ENCODE measurements at places on chromosomes 7 and 10. TPM values are rescaled to one million over a fixed set of nuclear protein-coding genes. Genes with fewer than 3 reads are reported as not detected.
A peak's percentile ranks its signal among the peaks of the same experiment; 100 is the strongest.

DNA sequence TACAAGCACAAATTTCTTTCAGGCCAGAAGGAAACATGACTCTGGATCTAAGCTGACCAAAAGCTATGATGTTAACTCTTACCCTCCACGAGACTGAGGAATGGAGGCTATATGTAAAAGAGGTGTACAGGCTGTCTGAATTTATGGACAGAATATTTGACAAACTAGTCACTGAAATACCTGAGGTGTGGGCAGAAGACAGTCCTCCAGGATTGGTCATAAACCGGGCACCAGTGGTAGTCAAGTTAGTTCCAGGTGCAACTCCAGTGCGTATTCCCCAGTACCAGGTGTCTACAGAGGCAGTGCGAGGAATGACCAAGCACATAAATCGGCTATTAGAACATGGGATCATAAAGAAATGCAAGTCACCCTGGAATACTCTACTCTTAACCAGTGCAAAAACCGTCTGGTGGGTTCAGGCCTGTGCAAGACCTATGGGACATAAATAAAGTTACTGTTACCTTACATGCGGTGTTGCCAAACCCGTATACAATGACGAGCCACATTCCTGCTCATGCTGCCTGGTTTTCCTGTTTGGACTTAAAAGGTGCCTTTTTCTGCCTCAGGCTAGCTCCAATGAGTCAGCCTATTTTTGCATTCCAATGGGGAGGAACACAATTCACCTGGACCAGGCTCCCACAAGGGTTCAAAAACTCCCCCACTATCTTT is 6.7 kb upstream of the CYREN start:
- no peak overlapping the region for H3K4me3 ChIP-seq
- H3K36me3 ChIP-seq: no peaks in the 10 kb centered on the region
- DNase-seq: no peak
- no peaks in the 10 kb centered on the region for H3K4me1 ChIP-seq
- H3K27me3 ChIP-seq: no peaks in the 10 kb centered on the region

GRCh38 chr10:59173414-59173813 is 3.0 kb upstream of the PHYHIPL start:
- no peaks in the 10 kb centered on the region for H3K4me1 ChIP-seq
- H3K27ac ChIP-seq: no peak overlapping the region
- H3K27me3 ChIP-seq: peaks cover 3% of the 10 kb centered on the region
- no peaks in the 10 kb centered on the region for H3K36me3 ChIP-seq

GRCh38 chr7:86926732-86927131 is 132.7 kb downstream of the ELAPOR2 start:
- DNase-seq: peak; percentile 22
- no peaks in the 10 kb centered on the region for H3K36me3 ChIP-seq
- no peaks in the 10 kb centered on the region for H3K4me1 ChIP-seq
- no peak overlapping the region for H3K27ac ChIP-seq
- no peaks in the 10 kb centered on the region for H3K27me3 ChIP-seq

DNA sequence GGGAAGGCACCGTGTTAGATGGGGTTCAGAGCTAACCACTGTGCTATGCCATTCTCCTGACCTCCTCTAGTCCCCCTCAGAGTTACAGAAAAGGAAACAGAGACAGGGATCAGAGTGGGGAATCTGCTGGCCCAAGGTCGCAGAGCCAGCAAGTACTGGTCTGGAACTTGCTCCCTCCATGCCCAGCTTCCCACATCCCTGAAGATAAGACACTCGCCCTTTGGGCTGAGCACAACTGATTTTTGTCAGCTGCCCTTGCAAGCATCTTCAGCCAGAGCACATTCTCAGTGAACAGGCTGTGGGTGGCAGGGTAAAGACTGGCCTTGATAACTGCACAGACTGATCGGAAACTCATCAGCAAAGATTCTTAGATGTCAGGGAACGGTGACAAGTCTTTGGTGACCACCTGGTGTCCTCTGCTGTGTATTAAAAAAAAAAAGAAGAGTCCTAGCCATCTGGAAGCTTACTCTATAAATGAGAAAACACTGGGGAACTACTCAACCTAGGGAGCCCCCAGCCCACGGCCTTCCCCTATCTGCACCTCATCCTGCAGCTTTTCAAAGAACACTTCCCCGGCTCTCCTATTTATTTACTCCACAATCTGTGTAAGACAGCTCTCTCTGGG is 1.3 kb upstream of the SORBS1 start:
- no peak overlapping the region for H3K4me3 ChIP-seq
- no peaks in the 10 kb centered on the region for H3K27me3 ChIP-seq
- H3K36me3 ChIP-seq: no peaks in the 10 kb centered on the region
- H3K4me1 ChIP-seq: no peaks in the 10 kb centered on the region
- H3K27ac ChIP-seq: peak overlapping the region; percentile 99

DNA sequence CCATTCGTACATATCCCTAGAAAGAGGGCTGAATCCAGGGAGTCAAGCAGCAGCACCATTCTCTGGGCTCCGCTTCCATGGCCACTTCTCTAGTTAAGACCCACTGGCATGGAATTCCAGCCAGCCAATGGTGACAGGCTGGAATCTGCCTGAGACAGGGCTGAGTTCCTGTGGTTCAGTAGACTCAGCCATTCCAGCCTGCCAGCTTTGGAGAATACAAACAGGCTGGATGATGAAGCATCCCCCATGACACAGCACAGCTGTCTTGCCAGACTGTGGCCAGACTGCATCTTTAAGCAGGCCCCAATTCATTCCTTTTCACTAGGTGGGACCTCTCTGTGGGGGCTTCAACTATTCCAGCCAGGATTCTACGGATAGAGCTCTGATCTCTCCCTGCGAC is 329.6 kb downstream of the XPNPEP1 start:
- H3K4me1 ChIP-seq: no peaks in the 10 kb centered on the region
- DNase-seq: no peak
- no peak overlapping the region for H3K27ac ChIP-seq
- H3K4me3 ChIP-seq: no peak overlapping the region

- H3K36me3 ChIP-seq: no peaks in the 10 kb centered on the region
- H3K4me3 ChIP-seq: no peak overlapping the region
- no peak for DNase-seq
- H3K27ac ChIP-seq: peak overlapping the region; percentile 26
- H3K4me1 ChIP-seq: peaks cover 3% of the 10 kb centered on the region
Observed at GRCh38 chr7:159093351-159093971, 51.2 kb downstream of the VIPR2 start.

- no peak overlapping the region for H3K4me3 ChIP-seq
- H3K27ac ChIP-seq: no peak overlapping the region
- no peak for DNase-seq
- H3K4me1 ChIP-seq: peaks cover 9% of the 10 kb centered on the region
Observed at GRCh38 chr10:125102246-125102645, 58.1 kb downstream of the CTBP2 start.

DNA sequence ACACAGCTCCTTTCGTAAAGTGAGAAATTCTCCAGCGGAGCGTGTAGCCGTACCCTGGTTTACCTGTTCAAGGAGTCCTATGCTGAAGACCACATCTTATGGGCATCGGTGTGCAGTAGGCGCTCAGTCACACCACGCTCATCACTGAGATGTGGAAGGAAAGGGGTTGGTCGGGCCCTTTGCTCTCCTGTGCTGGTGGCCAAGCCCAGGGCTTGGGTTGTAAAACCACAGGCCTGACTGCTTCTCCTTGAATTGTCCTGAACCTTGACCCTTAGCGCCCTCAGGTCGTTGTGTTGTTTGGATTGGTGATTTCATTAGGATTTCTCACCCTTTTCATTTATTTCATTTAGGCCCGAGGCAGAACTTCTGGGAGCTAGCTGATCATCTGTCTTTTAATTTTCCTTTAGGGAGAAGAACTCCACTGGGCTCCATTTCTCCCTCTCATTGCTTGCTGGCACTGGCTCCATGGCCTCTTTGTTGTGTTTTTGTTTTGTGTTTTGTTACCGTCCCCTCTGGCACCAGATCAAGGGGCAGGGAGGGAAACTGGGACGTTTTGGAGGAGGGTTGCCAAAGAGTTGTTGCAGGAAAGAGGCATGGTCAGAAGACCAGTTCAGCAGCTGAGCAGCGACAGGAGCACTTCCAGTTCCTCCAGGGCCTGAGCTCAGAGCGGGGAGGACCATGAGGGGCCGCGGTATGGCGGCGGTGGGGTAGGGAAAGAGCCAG is 511.4 kb upstream of the GALNT17 start:
- no peak for DNase-seq
- H3K27ac ChIP-seq: no peak overlapping the region
- no peak overlapping the region for H3K4me3 ChIP-seq
- H3K36me3 ChIP-seq: no peaks in the 10 kb centered on the region
- no peaks in the 10 kb centered on the region for H3K27me3 ChIP-seq

DNA sequence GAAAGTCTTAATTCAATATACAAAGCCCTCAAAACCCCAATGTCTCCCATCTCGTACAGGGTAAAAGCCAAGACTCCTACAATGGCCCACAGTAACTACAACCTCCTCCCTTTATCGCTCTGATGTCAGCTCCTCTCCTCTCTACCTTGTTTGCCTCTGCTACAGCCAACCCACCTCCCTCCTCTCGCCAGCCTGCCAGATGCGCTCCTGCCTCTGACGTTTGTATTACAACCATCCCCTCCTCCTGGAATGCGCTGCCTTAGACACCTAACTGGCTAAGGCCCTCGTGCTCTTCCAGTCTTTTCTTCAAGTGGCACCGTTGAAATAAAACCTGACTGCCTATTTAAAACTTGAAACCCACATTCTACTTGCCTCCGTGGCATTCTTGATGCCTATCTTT is 115.3 kb upstream of the MYO3A start:
- no peaks in the 10 kb centered on the region for H3K4me1 ChIP-seq
- H3K4me3 ChIP-seq: no peak overlapping the region
- H3K36me3 ChIP-seq: no peaks in the 10 kb centered on the region

ZNF777 gene
- total RNA-seq: 6.1 TPM

GRCh38 chr10:71237843-71238623 is 25.7 kb downstream of the UNC5B start:
- no peaks in the 10 kb centered on the region for H3K27me3 ChIP-seq
- no peak for DNase-seq
- peaks cover 16% of the 10 kb centered on the region for H3K4me1 ChIP-seq
- H3K4me3 ChIP-seq: no peak overlapping the region

DNA sequence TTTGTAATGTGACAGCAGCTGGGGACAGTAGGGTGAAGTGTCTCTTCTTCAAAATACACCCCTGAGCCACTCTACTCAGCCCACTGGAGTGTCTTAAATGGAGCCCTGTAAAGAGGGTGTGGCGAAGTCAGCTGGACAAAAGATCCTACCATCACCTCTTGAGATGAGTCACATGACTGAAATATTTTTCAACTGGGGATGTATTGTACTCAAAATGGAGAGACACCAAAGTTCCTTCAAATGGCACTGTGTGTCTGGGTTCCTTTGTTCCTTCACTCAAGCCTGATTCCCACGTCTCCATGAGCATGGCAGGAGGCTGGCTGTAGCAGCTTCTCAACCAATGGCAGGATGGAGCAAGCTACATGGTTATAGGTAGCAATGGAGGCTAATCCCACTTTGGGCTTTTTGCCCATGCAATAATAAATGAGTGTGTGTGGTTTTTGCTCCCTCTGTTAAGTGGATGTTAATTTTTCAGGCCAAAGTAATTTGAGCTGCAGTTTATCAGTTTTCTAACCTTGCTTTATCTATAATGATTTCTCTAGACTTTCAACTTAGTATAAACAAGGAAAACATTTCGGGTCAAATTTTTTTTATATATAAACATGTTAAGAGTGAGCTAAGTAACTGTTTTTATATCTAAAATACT is 68.2 kb downstream of the CLEC2L start:
- H3K4me1 ChIP-seq: no peaks in the 10 kb centered on the region
- no peaks in the 10 kb centered on the region for H3K36me3 ChIP-seq
- no peak overlapping the region for H3K27ac ChIP-seq
- DNase-seq: no peak
- no peaks in the 10 kb centered on the region for H3K27me3 ChIP-seq

- H3K27ac ChIP-seq: no peak overlapping the region
- no peak overlapping the region for H3K4me3 ChIP-seq
- no peaks in the 10 kb centered on the region for H3K27me3 ChIP-seq
Observed at GRCh38 chr7:148114804-148115203, 475.8 kb upstream of the C7orf33 start.

GRCh38 chr10:110872145-110872983 is 636 bp downstream of the PDCD4 start:
- H3K27me3 ChIP-seq: no peaks in the 10 kb centered on the region
- no peaks in the 10 kb centered on the region for H3K4me1 ChIP-seq
- peak; percentile 80 for DNase-seq
- no peaks in the 10 kb centered on the region for H3K36me3 ChIP-seq

GRCh38 chr7:128003787-128004186 is 27.4 kb downstream of the LRRC4 start:
- no peak overlapping the region for H3K4me3 ChIP-seq
- no peaks in the 10 kb centered on the region for H3K4me1 ChIP-seq
- no peaks in the 10 kb centered on the region for H3K36me3 ChIP-seq
- no peaks in the 10 kb centered on the region for H3K27me3 ChIP-seq
- no peak for DNase-seq

- H3K4me3 ChIP-seq: no peak overlapping the region
- no peaks in the 10 kb centered on the region for H3K4me1 ChIP-seq
- no peaks in the 10 kb centered on the region for H3K36me3 ChIP-seq
- no peak overlapping the region for H3K27ac ChIP-seq
- DNase-seq: no peak
Observed at GRCh38 chr7:130151591-130152492, 53.4 kb downstream of the TMEM209 start.

DNA sequence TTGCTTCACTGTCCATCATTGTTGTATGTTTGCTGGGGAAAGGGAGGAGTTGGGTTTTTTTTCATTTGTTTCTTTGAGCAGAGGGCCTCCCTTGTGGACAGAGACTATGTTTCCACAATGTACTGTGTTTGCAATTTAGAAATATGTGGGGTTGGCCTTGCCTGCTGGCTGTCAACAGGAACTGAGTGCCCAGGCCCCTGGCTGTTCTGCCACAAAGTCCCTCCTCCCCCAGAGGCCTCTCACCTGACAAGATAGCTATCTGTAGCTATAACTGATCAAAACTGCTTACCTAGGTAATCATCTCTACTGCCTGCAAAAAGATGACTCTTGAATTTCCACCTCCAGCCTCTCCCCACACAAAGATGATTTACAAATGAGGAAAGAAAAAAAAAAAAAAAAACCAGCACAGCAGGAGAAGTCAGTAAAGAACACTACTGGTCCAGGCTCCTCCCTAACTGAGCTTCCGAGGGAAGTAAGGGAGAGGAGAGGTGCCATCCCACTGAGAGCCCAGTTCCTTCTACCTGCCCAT is 121.8 kb downstream of the SGMS1 start:
- H3K27ac ChIP-seq: no peak overlapping the region
- no peaks in the 10 kb centered on the region for H3K27me3 ChIP-seq
- no peak overlapping the region for H3K4me3 ChIP-seq
- peaks cover 8% of the 10 kb centered on the region for H3K4me1 ChIP-seq
- no peaks in the 10 kb centered on the region for H3K36me3 ChIP-seq
